ENCODE measurements at places on chromosomes 6 and 20.

DNA sequence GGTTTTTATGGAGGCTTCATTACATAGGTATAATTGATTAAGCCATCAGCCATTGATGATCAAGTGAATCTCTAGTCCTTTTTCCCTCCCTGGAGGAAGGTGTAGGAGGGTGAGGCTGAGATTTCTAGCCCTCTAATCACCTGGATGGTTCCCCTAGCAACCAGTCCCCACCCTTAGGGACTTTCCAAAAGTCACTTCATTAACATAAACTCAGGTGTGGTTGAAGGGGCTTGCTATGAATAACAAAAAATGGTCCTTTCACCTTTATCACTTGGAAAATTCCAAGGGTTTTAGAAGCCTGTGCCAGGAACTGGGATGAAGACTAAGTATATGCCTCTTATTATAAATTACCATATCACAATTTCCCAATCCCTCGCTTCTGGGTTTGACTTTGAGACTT is 40.4 kb downstream of the SMPDL3A start:
- H3K27ac ChIP-seq: no peak overlapping the region
- H3K4me3 ChIP-seq: no peak overlapping the region
- no peaks in the 10 kb centered on the region for H3K36me3 ChIP-seq
- H3K27me3 ChIP-seq: no peaks in the 10 kb centered on the region

DNA sequence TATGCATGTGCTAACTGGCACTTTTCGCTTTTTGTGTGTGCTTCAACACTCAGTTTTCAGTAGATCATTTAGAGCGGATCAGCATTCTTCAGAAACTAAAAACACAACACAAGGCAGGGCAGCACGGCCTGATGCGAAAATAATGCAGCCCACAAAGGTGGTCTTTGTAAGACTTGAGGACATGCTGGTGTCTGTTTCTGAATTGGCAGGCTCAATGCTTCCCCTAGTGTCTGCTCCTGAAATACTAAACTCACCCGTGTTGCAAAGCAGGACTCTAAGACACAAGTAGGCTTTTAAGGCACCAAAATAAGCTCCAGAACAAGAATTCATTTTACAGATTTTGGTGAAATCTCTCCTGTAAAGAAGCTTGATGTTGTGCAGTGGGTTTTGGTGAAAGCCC is 676.5 kb downstream of the TENT5A start:
- DNase-seq: no peak
- H3K27ac ChIP-seq: no peak overlapping the region
- H3K4me1 ChIP-seq: no peaks in the 10 kb centered on the region
- H3K27me3 ChIP-seq: no peaks in the 10 kb centered on the region
- H3K4me3 ChIP-seq: no peak overlapping the region

- no peaks in the 10 kb centered on the region for H3K27me3 ChIP-seq
- no peak overlapping the region for H3K27ac ChIP-seq
- H3K36me3 ChIP-seq: no peaks in the 10 kb centered on the region
- H3K4me1 ChIP-seq: no peaks in the 10 kb centered on the region
These were observed 496.7 kb downstream of the RNF144B start for GRCh38 chr6:18883851-18884250.

- no peaks in the 10 kb centered on the region for H3K27me3 ChIP-seq
- no peak overlapping the region for H3K27ac ChIP-seq
- no peaks in the 10 kb centered on the region for H3K4me1 ChIP-seq
- H3K4me3 ChIP-seq: no peak overlapping the region
These were observed 58.1 kb upstream of the FBXO30 start for GRCh38 chr6:145872669-145873068.

DNA sequence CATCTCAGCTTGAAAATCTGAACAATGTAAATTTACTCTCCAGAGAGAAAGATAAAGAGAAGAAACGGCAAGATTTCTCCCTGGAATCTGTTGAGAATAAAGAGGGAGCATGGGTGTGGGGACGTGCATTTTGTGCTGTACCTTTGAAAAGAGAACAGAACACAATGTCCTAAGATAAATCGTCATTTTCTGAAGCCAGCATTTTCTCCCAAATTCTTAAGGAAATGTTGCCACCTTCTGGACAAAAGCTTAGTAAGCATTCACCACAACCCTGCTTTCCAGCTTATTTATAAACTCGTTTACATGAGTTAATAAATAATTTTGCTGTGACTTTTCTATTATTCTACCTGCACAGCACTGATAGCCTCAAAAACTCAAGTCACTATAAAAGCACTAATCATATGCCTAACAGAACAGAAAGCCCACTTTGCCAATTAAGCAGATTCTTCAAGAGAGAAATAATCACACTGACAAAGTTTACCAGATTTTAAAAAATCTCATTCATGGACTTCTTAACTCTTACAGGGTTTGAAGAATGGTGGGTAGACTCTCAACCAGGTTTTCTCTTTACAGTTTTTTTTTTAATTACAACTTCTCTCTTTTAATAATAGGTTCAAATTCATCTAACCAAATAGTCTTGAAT is 155.8 kb downstream of the MBOAT1 start:
- DNase-seq: no peak
- H3K4me1 ChIP-seq: no peaks in the 10 kb centered on the region
- no peaks in the 10 kb centered on the region for H3K36me3 ChIP-seq
- no peak overlapping the region for H3K27ac ChIP-seq

GRCh38 chr20:22491194-22491505 is 93.2 kb downstream of the FOXA2 start:
- no peak overlapping the region for H3K4me3 ChIP-seq
- no peak for DNase-seq
- no peak overlapping the region for H3K27ac ChIP-seq
- no peaks in the 10 kb centered on the region for H3K27me3 ChIP-seq

DNA sequence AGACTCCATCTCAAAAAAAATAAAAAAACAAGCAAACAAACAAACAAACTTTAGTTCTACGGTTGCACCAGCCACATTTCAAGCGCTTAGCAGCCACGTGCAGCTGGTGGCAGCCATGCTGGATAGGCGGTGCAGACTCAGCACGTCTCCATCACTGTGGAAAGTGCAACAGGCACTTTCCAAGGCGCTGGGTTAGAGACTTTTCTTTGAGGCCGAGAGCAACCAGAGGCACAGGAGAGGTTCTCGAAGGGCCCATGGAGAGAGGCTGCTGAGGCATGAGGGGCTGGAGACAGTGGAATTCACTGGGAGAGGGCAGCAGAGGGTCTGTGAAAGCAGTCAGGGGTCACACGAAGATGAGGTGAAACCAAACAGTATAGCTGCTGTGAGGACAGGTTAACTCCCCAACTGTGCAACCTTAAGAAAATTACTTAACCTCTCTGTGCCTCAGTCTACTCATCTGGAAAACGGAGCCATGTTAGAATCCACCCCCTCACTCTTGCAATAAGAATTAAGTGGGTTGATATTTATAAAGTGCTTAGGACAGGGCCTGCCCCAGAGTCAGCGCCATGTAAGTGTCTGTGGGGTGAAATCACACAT is 27.5 kb downstream of the TGM2 start:
- H3K4me3 ChIP-seq: no peak overlapping the region
- no peak overlapping the region for H3K27ac ChIP-seq
- H3K36me3 ChIP-seq: no peaks in the 10 kb centered on the region
- DNase-seq: no peak
- no peaks in the 10 kb centered on the region for H3K27me3 ChIP-seq

- H3K27ac ChIP-seq: no peak overlapping the region
- H3K4me1 ChIP-seq: peaks cover 7% of the 10 kb centered on the region
- H3K36me3 ChIP-seq: no peaks in the 10 kb centered on the region
- no peak for DNase-seq
- H3K27me3 ChIP-seq: no peaks in the 10 kb centered on the region
- H3K4me3 ChIP-seq: no peak overlapping the region
These were observed 2.1 kb downstream of the RAET1E start for GRCh38 chr6:149895833-149896271.

DNA sequence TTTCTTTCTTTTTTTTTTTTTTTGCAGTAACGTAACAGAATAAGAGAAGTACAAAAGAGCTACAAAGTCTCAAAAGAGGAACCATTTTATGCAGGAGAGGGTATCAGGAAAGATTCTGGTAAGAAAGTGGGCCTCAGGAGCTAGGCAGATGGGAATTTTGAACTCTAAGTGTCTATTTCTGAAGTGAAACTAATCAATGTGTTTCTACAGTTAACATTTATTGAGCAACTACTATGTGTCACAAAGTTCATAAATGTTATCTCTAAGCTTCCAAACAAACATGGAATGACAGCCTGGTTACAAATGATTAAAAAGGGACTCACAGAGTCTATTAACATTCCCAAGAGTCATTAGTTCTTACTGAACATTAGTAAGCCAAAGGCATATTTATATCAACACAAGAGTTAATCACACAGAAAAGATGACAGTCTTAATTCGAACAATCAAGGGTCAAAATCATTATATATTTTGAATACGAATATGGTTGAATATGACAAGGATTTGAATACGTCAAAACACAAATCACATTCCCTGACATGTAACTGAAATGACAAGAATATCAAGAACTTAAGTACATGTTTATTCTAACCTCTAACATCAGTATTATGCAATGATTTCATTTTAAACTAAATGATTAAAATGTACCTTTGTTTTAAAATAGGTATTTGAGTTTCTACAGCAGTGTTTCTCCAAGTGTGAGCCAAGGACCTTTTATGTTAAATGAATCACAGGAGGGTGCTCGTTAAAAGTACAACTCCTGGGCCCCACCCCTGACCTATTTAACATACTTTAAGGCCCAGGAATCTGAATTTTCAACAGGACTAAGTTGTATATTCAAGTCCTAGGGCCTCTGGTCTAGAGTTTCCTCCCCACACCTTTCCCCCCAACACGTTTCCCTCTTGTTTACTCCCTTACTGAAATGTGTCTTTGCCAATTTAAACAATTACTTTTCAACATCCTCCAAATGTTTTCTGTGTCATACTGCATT is 89.7 kb downstream of the ATXN1 start:
- H3K4me3 ChIP-seq: no peak overlapping the region
- no peaks in the 10 kb centered on the region for H3K27me3 ChIP-seq
- DNase-seq: no peak
- H3K36me3 ChIP-seq: no peaks in the 10 kb centered on the region
- peaks cover 20% of the 10 kb centered on the region for H3K4me1 ChIP-seq
- peak overlapping the region; percentile 16 for H3K27ac ChIP-seq

DNA sequence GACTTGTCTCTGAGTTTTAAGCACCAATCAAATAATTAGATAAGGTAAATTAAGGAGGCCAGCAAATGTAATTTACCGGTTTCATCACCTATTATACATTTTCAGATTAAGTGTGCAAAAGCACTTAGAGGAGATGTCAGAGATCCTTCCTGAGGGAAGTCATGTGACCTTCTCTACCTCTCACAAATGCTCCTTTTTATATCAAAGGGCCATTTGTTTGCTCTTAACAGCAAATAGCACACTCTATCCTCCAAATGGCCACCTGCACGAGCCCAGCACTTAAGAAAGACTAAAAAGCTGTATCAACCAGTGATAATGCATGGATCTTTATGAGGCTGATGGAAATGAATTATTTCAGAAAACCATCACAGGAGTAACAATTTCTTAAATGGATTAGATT is 149.4 kb downstream of the ELOVL4 start:
- no peaks in the 10 kb centered on the region for H3K27me3 ChIP-seq
- H3K36me3 ChIP-seq: no peaks in the 10 kb centered on the region
- no peaks in the 10 kb centered on the region for H3K4me1 ChIP-seq
- no peak overlapping the region for H3K27ac ChIP-seq

- peaks cover 14% of the 10 kb centered on the region for H3K4me1 ChIP-seq
- H3K4me3 ChIP-seq: no peak overlapping the region
- DNase-seq: no peak
- H3K27me3 ChIP-seq: no peaks in the 10 kb centered on the region
These were observed 4.2 kb downstream of the DUSP22 start for GRCh38 chr6:296151-297122.

DNA sequence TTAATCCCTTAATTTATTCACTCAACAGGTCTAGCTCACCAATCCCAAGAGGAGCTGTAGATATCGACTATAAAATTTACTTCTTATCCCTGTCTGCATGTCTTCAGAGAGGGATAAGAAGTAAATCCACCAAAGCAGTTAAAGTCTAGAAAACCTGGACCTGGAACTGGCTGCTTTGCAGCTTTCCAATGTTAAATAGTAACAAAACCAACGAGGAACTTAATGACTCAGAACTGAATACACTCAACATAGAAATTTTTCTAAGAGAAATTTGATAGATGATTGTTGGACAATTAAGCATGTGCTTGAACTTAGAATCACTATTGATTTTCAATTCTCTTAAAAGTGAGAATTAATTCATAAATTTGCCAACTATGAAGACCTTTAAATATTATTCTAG is 11.5 kb upstream of the TMEM244 start:
- H3K36me3 ChIP-seq: no peaks in the 10 kb centered on the region
- H3K4me1 ChIP-seq: no peaks in the 10 kb centered on the region
- H3K27me3 ChIP-seq: no peaks in the 10 kb centered on the region
- H3K27ac ChIP-seq: no peak overlapping the region

GRCh38 chr6:44805238-44805846 is 417.8 kb downstream of the CDC5L start:
- H3K27ac ChIP-seq: no peak overlapping the region
- H3K4me3 ChIP-seq: no peak overlapping the region
- peaks cover 3% of the 10 kb centered on the region for H3K4me1 ChIP-seq
- H3K27me3 ChIP-seq: no peaks in the 10 kb centered on the region

DNA sequence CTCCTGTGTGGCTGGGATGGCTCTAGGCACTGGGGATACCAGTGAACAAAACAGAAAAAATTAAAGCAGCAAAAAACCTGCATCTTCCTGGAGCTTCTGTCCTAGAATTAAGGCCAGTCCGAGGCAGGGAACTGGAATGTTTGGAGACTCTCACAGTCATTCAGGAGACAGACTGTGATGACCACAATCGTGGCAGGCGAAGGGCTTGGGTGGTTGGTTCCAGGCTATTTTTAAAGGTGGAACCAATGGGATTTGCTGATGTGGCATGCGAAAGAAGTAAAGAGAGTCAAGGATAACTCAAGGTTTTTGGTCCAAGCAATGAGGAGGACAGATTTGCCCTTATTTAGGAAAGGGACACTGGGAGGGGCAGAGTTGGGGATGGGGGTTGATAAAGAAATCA is 66.9 kb downstream of the SULF2 start:
- H3K4me1 ChIP-seq: no peaks in the 10 kb centered on the region
- no peak overlapping the region for H3K27ac ChIP-seq
- H3K36me3 ChIP-seq: no peaks in the 10 kb centered on the region
- H3K4me3 ChIP-seq: no peak overlapping the region
- H3K27me3 ChIP-seq: no peaks in the 10 kb centered on the region
- no peak for DNase-seq

DNA sequence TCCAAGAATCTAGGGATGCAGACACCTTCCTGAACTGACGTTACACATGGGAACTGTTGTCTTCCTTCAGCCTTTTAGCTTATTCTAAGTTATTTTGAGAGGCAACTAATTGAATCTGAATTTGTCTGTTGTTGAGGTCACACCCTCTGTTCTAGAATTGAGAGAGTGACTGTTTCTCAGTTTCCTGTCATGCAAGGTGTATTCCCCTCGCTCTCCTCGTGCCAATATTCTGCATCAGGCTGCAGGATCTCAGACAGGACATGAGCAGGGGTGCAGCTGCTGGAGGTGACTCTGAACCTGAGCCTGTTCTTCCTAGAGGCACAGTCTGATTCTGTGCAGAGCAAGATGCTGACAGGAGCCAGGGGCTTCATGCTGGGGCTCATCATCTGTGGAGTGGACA is 52.5 kb downstream of the HLA-DPB1 start:
- H3K36me3 ChIP-seq: no peaks in the 10 kb centered on the region
- no peak overlapping the region for H3K4me3 ChIP-seq
- no peak for DNase-seq
- no peaks in the 10 kb centered on the region for H3K4me1 ChIP-seq
- no peak overlapping the region for H3K27ac ChIP-seq
